ENCODE measurements at places on chromosomes 16 and 17.

DNA sequence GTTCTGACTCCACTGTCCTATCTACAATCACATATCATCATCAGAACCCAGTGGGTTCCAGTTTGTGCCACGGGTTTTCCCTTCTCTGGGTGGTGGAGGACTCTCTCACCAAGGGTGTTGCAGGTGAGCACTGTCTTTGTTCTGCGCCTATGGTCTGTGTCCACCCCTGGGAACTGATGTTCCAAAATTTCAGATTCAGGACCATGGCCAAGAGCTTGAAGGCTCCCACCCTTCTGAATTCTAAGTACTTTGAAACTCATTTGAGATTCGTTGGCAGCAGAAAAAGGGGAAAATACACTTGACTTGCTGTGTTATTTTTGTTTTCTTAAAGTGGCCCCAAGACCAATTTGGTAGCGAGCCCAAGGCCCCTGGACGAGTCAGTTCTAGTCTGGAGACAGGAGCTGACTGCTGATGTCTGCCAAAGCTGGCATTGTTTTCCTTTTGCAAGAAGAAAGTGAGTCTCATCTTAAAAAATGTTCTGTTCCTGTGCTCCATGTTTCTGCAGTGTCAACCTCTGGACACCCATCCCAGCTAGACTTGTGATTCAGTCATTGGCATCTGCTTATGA is 310.9 kb downstream of the HAPSTR1 start:
- DNase-seq = no peak

GRCh38 chr16:83115491-83116232 is 488.9 kb downstream of the CDH13 start:
- no peak for DNase-seq

DNA sequence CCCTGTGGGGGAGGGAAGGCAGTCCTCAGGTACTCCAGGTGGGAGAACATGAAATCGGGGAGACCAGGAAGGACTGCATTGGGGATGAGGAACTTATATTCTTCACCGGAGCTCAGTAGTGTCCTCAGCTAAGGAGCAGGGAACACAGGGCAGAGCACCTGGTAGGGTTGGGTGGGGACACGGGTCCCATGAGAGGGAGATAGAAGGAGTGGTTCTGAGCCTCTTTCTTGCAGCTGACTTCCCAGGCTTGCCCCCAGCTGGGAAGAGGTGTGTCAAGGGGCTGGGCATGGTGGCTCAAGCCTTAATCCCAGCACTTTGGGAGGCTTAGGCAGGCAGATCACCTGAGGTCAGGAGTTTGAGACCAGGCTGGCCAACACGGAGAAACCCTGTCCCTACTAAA is 2.1 kb downstream of the FHOD1 start:
- DNase-seq = no peak

GRCh38 chr16:59593194-59593661 is 859.1 kb upstream of the GOT2 start:
- no peak for DNase-seq
